ENCODE measurements at places on chromosomes 5 and 9. TPM values are rescaled to one million over a fixed set of nuclear protein-coding genes. Genes with fewer than 3 reads are reported as not detected.

The GRIA1 gene
- total RNA-seq: 0.13 TPM

The EGFL7 gene
- total RNA-seq: 34.6 TPM

The OR1J2 gene
- 0.17 TPM for total RNA-seq

The PCDHA9 gene
- not detected for total RNA-seq

The SLC12A7 gene
- total RNA-seq: 2.4 TPM

The SLC34A1 gene
- total RNA-seq: 0.10 TPM

The ANKRD31 gene
- total RNA-seq: 0.13 TPM

The RNF38 gene
- total RNA-seq: 8.0 TPM

The MYOT gene
- not detected for total RNA-seq

The PCDHGA12 gene
- 0.66 TPM for total RNA-seq

GRCh38 chr9:1231998-1232919 lies 182.1 kb downstream of the DMRT2 start:
- DNase-seq: peak; percentile 61

DNA sequence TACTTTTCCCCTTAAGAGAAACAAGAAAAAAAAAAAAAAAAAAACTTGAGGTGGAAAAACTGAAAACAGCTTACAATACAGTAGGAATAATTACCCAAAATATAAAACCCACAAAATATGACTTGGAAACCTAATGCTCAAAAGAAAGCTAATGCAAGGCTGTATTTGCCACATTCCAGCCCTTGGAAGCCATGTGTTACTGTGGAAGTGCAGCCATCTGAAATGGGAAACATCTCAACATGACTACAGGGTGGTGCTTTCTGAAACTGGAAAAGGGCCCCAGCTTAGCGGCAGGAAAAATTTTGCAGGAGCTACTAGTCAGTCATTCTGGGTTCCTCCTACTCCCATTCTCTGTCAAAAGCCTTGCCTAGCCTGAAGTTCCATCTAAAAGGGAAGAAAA lies 20.4 kb downstream of the CDK5RAP2 start:
- DNase-seq: no peak

DNA sequence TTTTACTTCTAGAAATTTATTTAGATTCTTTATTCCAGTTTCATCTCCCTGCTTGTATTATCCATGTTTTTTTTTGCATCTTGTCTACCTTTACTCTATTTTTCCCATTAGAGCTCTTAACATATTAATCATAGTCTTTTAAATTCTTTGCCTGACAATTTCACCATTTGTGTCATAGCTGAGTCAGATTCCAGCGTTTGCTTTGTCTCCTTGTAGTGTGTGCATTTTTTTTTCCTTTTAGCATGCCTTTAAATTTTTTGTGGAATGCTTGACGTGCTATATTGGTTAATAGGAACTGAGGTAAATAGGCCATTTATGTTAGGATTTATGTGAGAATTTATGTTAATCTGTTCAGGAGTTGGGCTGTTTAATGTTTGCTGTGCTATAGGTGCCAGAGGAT lies 41.8 kb upstream of the NFIL3 start:
- peak; percentile 39 for DNase-seq

DNA sequence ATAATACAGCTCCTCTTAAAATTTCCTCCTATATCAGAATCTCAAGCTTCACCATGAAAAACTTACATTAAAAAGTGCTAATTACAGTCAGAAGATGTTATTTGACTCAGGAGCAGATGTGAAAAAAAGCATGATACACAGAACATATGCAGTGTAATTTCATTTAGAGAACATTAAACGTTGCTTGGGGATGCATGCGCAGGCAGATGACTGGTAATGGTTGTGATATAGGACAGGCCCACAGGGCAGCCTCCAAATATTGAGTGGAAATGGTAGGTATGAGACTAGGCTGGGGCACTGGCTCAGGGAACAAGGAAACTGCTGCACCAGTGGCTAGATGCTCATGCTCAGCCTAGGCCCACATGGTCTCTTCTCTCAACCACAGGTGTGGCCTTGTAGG lies 69.7 kb downstream of the IARS1 start:
- no peak for DNase-seq

DNA sequence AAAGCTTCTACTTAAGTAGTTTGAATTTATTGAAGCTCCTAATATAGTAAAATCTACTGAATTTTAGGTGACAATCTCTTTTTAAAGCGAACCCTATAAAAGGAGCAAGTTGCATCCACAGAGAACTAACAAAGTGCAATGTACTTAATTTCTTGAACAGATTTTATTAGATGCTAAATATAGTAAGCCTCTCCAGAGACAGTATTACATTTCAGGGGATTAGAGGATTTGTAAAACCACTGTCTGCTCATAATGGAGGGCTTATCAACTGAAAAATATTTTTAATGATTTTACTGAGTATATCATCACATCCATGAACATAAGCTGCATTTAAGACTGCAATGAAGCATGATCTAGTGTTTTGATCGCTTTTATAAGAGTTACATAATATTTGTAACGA lies 230.0 kb upstream of the EFNA5 start:
- DNase-seq: no peak

- DNase-seq: no peak
These were observed 221.0 kb downstream of the DCP2 start for GRCh38 chr5:113197456-113198200.

GRCh38 chr5:1663186-1663585 lies 136.5 kb downstream of the MRPL36 start:
- DNase-seq: no peak

- no peak for DNase-seq
These were observed 276.0 kb upstream of the IRX4 start for GRCh38 chr5:2158767-2159166.

DNA sequence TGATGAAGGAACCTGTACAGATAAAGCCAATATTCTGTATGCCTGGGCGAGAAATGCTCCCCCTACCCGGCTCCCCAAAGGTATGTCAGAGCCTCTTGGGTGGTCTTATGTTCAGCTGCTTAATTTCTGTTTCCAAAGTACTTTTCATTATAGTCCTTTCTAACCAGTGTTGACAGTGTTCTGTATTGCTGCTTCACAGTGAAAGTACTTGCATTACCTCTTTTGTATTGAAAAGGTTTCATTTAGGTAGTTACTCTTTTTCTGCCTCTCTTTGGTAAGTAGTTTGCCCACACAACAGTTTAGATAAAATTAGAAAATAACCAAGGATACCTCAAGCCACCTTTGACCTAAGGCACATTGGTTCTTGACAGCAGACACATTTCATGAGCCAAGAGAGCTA lies 169.9 kb downstream of the PAM start:
- DNase-seq: no peak

DNA sequence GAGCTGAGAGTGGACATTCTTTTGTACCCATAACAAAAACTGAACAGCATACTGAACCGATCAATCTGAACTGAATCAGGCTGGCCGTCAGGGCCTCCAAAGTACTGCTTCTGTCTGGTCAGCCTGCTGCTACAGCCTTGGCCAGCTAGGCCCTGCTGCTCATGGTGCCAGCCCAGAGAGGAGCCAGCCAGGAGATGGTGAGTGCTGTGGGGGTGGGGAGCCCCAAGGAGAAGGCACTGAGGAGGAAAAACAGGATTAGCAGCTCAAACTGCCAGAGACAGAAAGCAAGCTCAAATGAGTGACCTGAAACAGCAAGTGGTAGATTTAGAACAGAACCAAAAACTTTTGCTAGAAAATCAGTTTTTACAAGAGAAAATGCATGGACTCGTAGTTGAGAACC lies 23.9 kb downstream of the SRP19 start:
- DNase-seq: no peak

DNA sequence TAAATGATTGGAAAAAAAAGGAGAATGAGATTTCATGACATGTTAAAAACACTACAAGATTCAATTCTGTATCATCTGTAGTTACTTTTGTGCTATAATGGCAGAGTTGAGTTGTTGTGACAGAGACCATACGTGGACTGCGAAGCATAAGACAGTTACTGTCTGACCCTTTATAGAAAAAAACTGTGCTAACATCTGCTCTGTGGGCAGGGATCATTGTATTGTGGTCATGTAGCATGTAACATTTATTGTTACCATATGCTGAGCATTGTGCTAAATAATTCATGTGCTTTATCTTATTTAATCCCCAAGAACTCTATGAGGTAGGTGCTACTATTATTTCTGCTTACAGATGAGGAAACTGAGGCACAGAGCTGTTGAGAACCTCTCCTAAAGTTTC lies 147.3 kb upstream of the HMHB1 start:
- DNase-seq: no peak

DNA sequence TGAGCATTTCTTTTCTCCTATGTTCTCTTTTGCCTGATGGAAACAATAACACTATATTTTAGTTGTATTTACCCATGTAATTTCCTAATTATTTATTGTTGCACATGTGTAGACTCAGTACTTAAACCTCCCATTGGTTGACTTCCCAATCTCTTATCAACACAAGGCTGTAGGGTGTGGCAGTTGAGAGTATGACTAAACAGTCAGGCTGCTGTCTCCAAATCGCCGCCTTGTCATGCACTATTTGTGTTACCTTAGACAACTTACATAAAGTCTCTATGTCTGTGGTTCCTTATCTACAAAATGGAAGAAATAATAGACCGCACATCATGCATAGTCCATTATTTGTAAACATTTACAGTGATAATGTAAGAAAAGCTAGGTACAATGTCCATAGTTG lies 68.9 kb upstream of the EFNA5 start:
- no peak for DNase-seq

- peak; percentile 63 for DNase-seq
These were observed 110.1 kb upstream of the LRRTM2 start for GRCh38 chr5:138985256-138985655.

DNA sequence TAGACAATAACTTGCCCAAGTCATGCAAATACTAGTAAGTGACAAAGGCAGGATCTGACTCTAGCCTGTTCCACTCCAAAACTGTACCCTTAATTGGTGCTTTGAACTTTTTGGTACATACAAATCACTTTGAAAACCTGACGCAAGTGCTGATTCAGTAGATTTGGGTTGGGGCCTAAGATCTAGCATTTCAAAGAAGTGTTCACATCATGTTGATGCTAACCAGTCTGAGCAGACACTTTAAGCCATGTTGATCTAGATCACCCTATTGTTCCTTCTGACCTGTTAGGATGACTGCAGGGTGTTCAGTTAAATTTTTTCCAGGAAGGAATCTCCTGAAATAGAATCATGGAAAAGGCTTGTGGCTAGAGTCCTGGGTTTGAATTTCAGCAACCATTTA lies 57.7 kb upstream of the CPEB4 start:
- no peak for DNase-seq

DNA sequence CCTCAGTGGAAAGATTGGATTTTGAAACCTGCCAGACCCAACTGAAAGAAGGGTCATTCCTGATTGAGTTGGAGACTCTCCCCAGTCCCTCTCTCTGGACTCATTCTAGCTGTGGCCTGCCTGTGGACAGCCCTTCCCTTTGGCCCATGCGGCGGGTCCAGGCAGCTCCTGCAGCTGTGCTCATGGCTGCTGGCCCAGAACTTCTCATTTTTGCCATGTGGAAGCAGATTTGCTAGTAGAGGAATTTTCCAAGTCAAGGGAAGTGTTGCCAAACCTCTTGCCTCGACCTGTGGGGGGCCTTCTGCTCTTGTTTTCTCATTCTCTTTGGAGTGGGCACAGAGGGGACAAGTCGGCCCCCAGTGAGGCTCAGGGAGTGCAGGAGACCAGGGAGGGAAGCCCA lies 89.2 kb downstream of the ANKRD33B start:
- DNase-seq: no peak

DNA sequence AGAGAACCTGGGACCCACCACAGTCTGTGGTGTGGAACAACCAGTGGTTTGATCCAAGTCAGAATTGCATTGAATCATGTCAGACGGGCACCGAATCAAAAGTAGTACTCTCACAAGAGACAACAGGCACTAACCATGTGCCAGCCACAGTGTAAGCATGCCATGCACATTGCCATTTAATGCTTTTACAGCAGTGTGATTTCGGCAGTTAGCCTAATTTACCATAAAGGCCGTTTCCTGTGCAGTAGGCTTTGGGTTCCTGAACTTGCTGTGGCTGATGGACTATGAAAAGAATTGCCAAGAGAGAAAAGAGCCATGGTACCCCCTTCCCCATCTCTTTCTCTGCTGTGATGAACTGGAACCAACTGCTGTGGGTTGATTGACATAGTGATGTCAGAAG lies 540.6 kb downstream of the EBF1 start:
- no peak for DNase-seq

DNA sequence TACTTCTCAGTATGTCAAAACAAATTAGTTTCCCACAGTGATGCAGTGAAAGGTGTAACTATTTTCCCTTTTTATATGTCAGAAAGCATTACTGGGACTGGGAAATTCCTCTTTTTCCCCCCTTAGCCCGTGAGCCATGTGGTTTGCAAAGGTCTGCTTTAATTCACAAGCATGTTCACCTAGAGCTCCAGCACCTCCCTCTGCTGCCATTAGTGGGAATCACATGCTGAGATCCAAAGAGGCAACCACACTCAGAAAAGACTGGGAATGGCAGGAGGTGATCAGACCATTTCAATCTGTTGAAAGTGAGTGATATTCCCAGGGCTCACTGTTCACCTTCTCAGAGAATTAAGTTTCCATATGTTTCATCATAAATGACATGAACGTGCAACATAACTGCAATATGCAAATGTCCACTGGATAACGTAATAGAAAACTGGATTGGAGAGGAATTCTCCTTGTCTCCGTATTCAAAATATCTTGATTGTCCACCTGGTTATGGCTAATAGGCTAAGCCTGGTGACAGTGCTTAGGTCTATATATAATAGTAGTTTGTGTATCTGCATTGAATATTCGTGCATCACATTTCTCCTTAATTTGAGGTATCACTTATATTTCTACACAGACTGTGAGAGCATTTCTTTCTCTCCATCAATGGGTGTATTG lies 703.5 kb upstream of the WWC1 start:
- peak; percentile 26 for DNase-seq

- DNase-seq: no peak
These were observed 385.8 kb upstream of the PCSK5 start for GRCh38 chr9:75504721-75505120.

GRCh38 chr9:131236761-131237160 lies 39.5 kb downstream of the FAM78A start:
- DNase-seq: no peak

- DNase-seq: no peak
These were observed 2.8 kb upstream of the CMYA5 start for GRCh38 chr5:79686799-79687198.

GRCh38 chr5:91369480-91369879 lies 13.6 kb downstream of the ARRDC3 start:
- no peak for DNase-seq

- no peak for DNase-seq
These were observed 182.8 kb upstream of the GDNF start for GRCh38 chr5:38022631-38023030.

GRCh38 chr5:173581408-173582215 lies 34.8 kb downstream of the BOD1 start:
- peak; percentile 32 for DNase-seq

- DNase-seq: peak; percentile 46
These were observed 45.3 kb downstream of the MAP1B start for GRCh38 chr5:72152545-72152944.

DNA sequence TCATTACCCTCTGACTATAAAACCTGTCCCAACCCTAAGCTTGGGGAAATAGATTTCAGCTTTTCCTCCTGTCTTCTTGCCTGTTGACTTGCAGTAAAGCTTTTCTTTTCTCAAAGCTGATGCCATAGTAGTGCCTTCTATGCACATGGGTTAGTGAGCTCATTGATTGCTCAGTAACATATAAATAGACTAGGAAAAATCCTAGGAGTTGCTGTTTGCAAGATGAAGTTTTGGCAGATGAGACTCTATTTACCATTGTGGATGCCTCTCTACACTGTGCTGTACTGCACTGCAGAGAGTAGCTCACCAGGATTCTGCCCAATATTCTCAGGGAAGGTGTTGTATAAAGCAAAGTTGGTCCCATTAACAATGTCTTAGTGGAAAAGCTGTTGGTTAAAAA lies 262.7 kb upstream of the CD180 start:
- no peak for DNase-seq

GRCh38 chr5:122756264-122756911 lies 18.5 kb upstream of the SNX2 start:
- DNase-seq: peak; percentile 90
